ENCODE measurements at places on chromosomes 12 and 14. TPM values are rescaled to one million over a fixed set of nuclear protein-coding genes. Genes with fewer than 3 reads are reported as not detected.

DNA sequence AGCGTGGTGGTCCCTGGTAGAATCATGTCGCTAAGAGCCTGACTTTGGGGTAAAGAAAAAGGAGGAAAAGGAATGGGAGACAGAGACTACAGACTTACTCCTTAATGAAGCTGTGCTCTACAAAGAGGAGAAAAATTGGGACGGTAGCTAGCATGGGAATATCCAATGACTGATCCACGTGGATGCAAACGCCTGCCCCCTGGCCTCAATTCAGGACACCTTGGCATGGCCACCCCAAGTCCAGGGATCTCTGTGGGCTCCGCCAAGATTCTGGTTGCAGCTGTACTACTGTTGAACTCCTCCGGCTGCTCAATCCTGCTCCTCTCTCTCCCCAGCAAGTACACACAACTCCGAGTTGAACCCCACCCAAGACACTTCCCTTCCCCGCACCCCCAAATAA is 70.5 kb upstream of the DIO3 start:
- no peaks in the 10 kb centered on the region for H3K36me3 ChIP-seq
- H3K27ac ChIP-seq = no peak overlapping the region
- no peak for DNase-seq
- H3K4me3 ChIP-seq = no peak overlapping the region
- H3K27me3 ChIP-seq = peaks cover 23% of the 10 kb centered on the region

- no peak overlapping the region for H3K27ac ChIP-seq
- H3K27me3 ChIP-seq = no peaks in the 10 kb centered on the region
- DNase-seq = no peak
- H3K4me1 ChIP-seq = no peaks in the 10 kb centered on the region
- H3K4me3 ChIP-seq = no peak overlapping the region
- peaks cover 37% of the 10 kb centered on the region for H3K36me3 ChIP-seq
Measured at GRCh38 chr12:120573560-120573959, 7.6 kb downstream of the POP5 start.

NFATC4 gene
- total RNA-seq = 0.15 TPM

NFE2 gene
- total RNA-seq = not detected

TSPAN11 gene
- total RNA-seq = not detected

DNA sequence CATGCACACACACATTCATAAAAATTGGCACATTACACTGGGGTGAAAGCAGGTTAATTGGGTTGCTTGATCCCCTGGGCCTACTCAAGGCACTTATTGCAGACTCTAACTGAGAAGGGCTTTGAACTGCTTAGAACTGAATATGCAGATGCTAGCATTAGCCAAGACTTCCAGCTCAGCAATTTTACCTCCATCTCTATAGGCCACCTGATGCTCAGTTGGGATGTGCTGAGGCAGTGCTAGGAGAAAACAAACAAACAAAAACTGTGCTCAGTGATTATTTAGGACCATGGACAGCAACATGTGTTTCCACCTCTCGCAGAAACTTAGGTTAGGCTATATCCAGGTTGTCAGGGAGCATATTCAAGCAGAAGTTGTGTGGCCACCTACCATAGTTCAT is 124.8 kb upstream of the WSCD2 start:
- no peaks in the 10 kb centered on the region for H3K36me3 ChIP-seq
- H3K27ac ChIP-seq = no peak overlapping the region
- H3K4me3 ChIP-seq = no peak overlapping the region
- H3K27me3 ChIP-seq = peaks cover 21% of the 10 kb centered on the region

All from activated naive CD4-positive, alpha-beta T cell treated with anti-CD3 and anti-CD28 coated beads for 36 hours (primary cell).